ENCODE measurements at places on chromosomes 11 and 22. TPM values are rescaled to one million over a fixed set of nuclear protein-coding genes. Genes with fewer than 3 reads are reported as not detected.

Gene MED19
- total RNA-seq: 18.4 TPM

Gene CSNK2A3
- 1.2 TPM for total RNA-seq

Gene GPHA2
- not detected for total RNA-seq

Gene AGBL2
- total RNA-seq: 2.2 TPM

Gene SAA4
- 1.7 TPM for total RNA-seq

Gene PRDM11
- 15.2 TPM for total RNA-seq

Gene GLYATL2
- not detected for total RNA-seq

Gene DDIAS
- 1.5 TPM for total RNA-seq

Gene DBX1
- total RNA-seq: not detected

Gene INPP5J
- 5.9 TPM for total RNA-seq

DNA sequence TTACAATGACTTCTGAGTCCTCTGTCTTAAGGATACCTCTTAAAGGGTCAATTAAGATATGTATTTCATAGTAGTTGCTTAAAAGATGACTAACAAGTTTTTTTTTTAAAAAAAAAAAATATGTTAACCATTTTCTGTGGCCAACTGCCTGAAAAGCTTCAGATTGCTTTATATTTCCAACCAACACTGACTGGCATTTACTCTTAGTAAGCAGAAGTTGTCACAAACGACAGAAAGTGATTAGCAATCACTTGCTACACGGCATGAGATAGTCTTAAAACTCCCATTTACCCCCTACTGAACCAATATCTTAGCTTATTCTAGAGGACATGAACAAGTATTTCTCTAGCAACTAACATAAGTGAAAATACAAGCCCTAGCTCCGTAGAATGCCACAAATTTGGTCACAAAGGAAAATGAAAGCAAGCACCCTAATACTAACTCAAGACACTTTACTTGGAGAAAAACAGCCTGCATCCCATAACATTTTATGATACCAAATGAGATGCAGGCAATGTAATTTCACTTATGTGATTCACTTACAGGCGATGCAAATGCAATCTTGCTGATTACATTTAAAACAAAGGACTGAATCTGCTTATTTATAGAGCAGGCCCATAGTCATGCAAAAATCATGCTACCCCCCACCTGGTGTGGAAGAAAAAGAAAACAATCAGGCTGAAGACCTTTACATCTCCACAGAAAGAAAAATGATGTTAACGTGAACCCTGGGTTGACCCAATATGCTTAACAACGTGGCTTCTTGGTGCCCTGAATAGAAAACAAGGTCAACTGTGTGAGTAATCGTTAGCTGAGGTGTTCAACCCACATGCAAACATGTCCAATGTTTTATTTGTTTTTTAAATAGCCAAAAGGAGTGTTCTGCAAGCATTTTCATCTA lies 25.7 kb downstream of the MPPED2 start:
- no peak for DNase-seq
- no peaks in the 10 kb centered on the region for H3K27me3 ChIP-seq
- H3K27ac ChIP-seq: no peak overlapping the region
- no peaks in the 10 kb centered on the region for H3K4me1 ChIP-seq
- peak overlapping the region; percentile 17 for H3K4me3 ChIP-seq
- H3K36me3 ChIP-seq: no peaks in the 10 kb centered on the region

- no peaks in the 10 kb centered on the region for H3K36me3 ChIP-seq
- H3K27me3 ChIP-seq: no peaks in the 10 kb centered on the region
- no peak overlapping the region for H3K4me3 ChIP-seq
- no peak overlapping the region for H3K27ac ChIP-seq
- H3K4me1 ChIP-seq: no peaks in the 10 kb centered on the region
- no peak for DNase-seq
Measured at GRCh38 chr11:33967451-33967850, 75.6 kb upstream of the LMO2 start.

DNA sequence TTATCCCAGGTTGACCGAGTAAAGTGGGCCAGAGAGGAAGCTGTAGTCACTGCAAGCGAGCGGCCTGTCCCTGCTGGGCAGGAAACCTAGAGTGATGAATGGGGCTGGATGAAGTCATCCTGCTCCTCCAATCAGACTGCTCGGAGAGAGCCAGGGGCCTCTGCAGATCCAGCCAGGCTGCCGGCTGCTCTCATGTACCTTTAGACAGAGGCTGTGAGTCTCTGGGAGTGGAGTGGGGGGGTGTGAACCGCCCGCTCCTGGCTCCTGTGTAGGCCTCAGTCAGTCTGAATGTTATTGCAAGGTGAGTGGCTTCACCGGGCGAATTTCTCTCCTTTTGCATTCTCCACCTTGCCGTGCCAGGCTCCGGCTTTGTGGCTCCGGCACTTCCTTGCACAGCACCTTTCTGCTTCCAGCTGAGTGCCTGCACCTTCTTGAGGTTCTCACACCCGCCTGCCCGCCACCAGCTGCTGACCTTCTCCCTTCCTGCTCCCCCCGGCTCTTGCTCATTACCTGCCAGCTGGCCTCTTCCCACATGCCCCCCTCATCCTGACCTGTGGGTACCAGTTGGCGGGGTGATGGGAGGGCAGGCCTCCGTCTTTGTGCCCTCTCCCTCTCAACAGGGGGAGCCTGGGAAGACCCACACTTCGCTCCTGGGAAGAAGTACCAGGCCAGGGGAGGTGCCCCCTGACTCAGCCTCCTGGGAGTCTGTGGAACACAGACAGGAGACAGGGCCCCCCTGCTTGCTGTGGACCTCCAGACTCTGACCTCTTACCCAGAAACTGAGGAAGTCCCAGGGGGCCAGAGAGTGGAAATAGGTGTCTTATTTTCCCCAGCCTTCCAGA lies 79.9 kb downstream of the GRAMD1B start:
- no peak for DNase-seq
- no peaks in the 10 kb centered on the region for H3K4me1 ChIP-seq
- no peaks in the 10 kb centered on the region for H3K27me3 ChIP-seq
- no peak overlapping the region for H3K27ac ChIP-seq
- no peaks in the 10 kb centered on the region for H3K36me3 ChIP-seq

DNA sequence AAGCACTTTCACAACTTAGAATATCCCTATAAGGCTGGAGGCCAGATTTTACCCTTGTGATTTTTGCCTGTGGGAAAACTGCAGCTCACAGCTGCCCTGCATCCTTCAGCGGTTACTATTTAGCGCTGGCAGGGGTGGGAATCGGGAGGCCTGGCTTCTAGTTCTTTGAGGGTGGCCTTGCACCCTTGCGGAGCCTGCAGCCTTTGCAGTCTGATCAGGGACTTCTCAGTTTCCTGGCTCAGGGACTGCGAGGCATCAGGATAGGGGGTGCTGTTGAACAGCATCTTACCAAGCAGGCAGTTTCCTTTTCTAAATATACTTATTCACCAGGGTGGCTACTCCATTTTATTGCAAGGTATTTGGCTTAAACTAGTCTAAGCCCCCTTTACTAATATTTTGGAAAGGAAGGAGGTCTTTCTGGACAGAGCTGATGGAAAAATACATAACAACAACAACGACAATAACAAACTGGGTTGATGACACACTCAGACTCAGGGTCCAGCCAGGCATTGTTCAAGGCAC lies 2.9 kb upstream of the APOA1 start:
- peaks cover 6% of the 10 kb centered on the region for H3K4me1 ChIP-seq
- H3K36me3 ChIP-seq: peaks cover 1% of the 10 kb centered on the region
- DNase-seq: no peak

GRCh38 chr11:7202412-7202811 lies 49.3 kb upstream of the SYT9 start:
- H3K4me3 ChIP-seq: no peak overlapping the region
- H3K27me3 ChIP-seq: no peaks in the 10 kb centered on the region
- H3K27ac ChIP-seq: no peak overlapping the region

- no peaks in the 10 kb centered on the region for H3K36me3 ChIP-seq
- H3K4me3 ChIP-seq: no peak overlapping the region
- DNase-seq: no peak
- H3K27me3 ChIP-seq: no peaks in the 10 kb centered on the region
Measured at GRCh38 chr22:23054531-23055257, 15.6 kb upstream of the GNAZ start.

GRCh38 chr11:132312701-132313111 lies 942.3 kb downstream of the NTM start:
- H3K4me1 ChIP-seq: no peaks in the 10 kb centered on the region
- H3K27me3 ChIP-seq: no peaks in the 10 kb centered on the region
- H3K36me3 ChIP-seq: no peaks in the 10 kb centered on the region

- no peaks in the 10 kb centered on the region for H3K36me3 ChIP-seq
- no peak for DNase-seq
- H3K4me1 ChIP-seq: no peaks in the 10 kb centered on the region
- no peak overlapping the region for H3K4me3 ChIP-seq
Measured at GRCh38 chr11:123221584-123221983, 26.5 kb upstream of the CLMP start.

- H3K4me1 ChIP-seq: no peaks in the 10 kb centered on the region
- H3K36me3 ChIP-seq: no peaks in the 10 kb centered on the region
- no peak overlapping the region for H3K4me3 ChIP-seq
- H3K27me3 ChIP-seq: no peaks in the 10 kb centered on the region
Measured at GRCh38 chr11:70584498-70585235, 186.3 kb downstream of the CTTN start.

- DNase-seq: no peak
- no peaks in the 10 kb centered on the region for H3K4me1 ChIP-seq
- no peaks in the 10 kb centered on the region for H3K36me3 ChIP-seq
- no peak overlapping the region for H3K4me3 ChIP-seq
- no peak overlapping the region for H3K27ac ChIP-seq
Measured at GRCh38 chr11:876545-876944, 33.9 kb downstream of the TSPAN4 start.

DNA sequence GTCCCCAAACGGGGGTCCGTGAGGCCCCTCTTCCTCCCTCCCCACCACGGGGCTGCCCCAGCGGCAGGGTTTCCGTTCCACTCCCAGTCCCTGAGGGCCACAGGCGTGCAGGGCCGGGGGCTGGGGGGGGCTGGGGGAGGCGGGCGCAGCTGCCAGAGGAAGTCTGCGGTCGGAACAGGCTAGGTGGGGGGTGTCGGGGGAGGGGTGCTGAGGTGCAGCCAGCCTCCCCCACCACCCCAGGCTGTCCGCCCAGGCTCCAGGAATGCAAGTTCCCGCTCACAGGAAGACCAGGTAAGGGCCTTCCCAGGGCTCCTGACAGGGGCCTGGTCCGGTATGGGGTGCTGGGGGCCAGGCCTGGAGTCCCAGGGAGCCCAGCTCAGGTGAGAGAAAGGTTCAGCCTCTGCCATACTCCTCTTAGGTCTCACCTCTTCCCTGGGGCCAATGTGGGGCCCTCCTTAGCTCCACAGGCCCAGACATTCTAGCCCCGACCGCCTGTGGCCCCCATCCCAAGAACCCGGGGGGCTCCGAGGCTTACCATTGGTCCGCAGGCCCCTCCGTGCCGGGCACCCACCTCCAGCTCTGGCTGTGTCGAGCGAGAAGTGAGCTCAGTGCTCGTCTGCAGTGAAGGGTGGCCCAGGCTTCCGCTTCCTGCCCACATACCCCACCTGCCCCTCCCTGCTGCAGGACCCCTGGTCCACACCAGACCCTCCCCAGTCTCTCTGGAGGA lies at the start of gene PTPRCAP:
PTPRCAP (minus strand) TSS at position 601 of the 727 bp plus-strand sequence; CDS start at position 538, 63 bp downstream.
- peaks cover 46% of the 10 kb centered on the region for H3K4me1 ChIP-seq
- peak within 1 kb of the TSS; percentile 22 for H3K4me3 ChIP-seq
- no peaks in the 10 kb centered on the region for H3K27me3 ChIP-seq
- H3K27ac ChIP-seq: no peak within 1 kb of the TSS
- DNase-seq: no peak

DNA sequence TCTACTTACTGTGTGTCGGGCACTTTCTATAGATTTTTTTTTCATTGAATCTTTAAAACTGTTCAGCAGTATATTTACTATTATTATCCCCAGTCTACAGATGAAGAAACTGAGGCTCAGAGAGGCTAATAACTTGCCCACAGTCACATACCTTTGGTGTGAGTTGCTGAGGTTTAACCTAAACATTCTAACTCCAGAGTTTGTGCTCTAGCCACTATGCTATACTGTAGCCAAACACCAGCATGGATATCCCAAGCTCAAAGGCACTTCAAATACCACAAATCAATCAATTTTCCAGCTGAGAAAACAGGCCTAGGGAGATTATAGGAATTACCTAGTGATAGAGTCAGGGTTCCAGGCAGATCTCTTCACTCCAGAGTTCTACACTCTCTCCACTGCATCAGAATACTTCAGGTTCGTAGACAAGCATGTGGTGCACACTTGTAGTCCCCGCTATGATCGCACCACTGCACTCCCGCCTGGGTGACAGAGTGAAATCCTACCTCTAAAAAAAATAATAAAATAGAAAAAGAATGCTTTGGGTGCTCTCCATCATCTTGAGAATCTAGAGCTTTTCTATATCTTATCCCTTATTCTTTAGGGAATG lies 20.4 kb upstream of the UPB1 start:
- no peak overlapping the region for H3K4me3 ChIP-seq
- no peaks in the 10 kb centered on the region for H3K36me3 ChIP-seq
- no peak for DNase-seq
- H3K27ac ChIP-seq: no peak overlapping the region
- H3K27me3 ChIP-seq: no peaks in the 10 kb centered on the region

DNA sequence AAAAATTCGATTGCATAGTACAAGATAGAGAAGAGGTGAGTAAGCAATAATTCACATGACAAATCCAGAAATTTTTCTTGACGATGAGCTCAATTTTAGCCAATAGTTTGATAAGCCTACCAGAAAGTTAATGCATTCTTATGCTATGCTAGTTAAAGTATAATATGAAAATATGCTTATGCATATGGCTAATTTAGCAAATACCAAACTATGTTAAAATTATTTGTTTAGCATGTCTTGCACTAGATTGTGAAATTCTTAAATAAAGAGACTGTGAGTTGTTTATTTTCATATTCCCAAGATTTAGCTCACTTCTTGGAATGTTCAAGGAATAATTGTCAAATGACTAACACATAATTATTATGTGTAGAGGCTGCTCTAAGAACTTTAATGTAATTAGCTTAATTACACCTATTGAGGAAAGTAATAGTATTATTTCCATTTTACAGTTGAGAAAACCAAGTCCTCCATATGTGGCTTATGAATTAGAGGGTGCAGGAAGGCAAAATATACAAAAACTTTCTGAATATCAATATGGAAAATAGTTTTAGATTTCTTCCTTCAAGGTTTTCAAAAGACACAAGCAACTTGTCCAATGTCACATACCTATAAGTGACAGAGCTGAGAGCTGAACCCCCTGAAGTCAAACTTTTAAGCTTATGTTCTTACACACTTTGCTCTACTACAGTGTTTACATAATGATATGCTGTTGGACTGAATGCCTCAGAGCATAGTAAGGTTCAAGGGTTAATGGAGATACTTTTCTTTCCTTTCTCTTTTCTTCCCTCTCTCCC lies 45.9 kb upstream of the ARHGAP20 start:
- DNase-seq: no peak
- no peaks in the 10 kb centered on the region for H3K36me3 ChIP-seq
- peaks cover 16% of the 10 kb centered on the region for H3K4me1 ChIP-seq
- H3K4me3 ChIP-seq: no peak overlapping the region

- H3K4me3 ChIP-seq: no peak overlapping the region
- DNase-seq: peak; percentile 40
- H3K4me1 ChIP-seq: no peaks in the 10 kb centered on the region
- H3K27ac ChIP-seq: no peak overlapping the region
- H3K27me3 ChIP-seq: no peaks in the 10 kb centered on the region
Measured at GRCh38 chr22:47596176-47596690, 833.8 kb downstream of the TBC1D22A start.

- H3K4me1 ChIP-seq: peaks cover 81% of the 10 kb centered on the region
- no peaks in the 10 kb centered on the region for H3K36me3 ChIP-seq
- no peaks in the 10 kb centered on the region for H3K27me3 ChIP-seq
- no peak for DNase-seq
Measured at GRCh38 chr22:32619614-32620426, 145.2 kb downstream of the FBXO7 start.

- H3K4me1 ChIP-seq: peaks cover 30% of the 10 kb centered on the region
- no peak overlapping the region for H3K4me3 ChIP-seq
- no peak overlapping the region for H3K27ac ChIP-seq
- no peaks in the 10 kb centered on the region for H3K27me3 ChIP-seq
- no peak for DNase-seq
- no peaks in the 10 kb centered on the region for H3K36me3 ChIP-seq
Measured at GRCh38 chr11:130092661-130093060, 23.0 kb downstream of the APLP2 start.

- H3K4me1 ChIP-seq: no peaks in the 10 kb centered on the region
- DNase-seq: no peak
- H3K4me3 ChIP-seq: no peak overlapping the region
Measured at GRCh38 chr11:113351480-113351879, 36.1 kb upstream of the ANKK1 start.
